ENCODE measurements at places on chromosomes 1 and 21.

DNA sequence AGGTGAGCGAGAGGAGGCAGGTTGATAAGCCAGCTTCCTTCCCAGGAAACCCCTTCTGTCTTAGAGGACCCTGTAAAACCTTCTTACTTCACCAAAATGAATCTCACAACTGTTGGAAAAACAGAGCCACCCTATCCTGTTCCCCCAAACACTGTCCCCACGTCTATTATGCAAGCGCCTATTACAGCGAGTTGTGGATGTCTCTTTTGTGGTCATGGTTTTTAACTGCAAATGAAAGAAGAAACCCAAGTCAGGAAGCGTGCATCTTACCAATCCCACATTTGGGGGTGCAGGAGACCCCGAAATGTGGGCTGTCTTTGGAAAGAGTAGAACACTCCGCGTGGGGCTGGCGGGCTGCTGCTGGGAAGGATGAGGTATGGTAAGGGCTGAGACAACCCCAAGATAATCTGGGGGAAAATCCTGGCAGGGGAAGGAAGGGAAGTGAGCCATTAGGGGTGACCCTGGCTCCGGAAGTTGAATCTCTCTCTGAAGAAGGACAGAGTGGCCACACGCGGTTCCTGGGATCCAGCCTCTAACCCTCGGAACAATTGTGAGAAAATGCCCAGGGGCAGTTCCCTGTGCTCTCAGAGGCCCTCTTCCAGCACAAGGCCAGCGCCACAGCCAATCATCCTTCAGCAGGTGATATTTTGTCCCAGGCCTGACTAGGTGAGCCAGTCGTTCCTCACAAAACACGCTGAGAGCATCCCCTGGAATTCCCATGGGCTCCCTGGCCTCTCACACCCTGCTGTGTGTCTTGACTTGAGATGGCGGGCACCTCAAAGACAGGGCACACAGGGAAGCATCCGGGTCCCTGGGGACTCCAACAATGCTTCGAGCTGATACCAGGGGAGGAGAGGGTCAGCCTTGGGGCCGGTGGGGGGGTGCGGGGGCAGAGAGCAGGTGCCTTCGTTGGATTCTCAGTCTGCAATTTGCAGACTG, 168.5 kb upstream of the IRF2BP2 start:
- H3K27ac ChIP-seq, result no peak overlapping the region
- H3K36me3 ChIP-seq, result no peaks in the 10 kb centered on the region
- H3K4me1 ChIP-seq, result no peaks in the 10 kb centered on the region
- no peak for DNase-seq

- H3K4me1 ChIP-seq, result peaks cover 38% of the 10 kb centered on the region
- DNase-seq, result no peak
- H3K27me3 ChIP-seq, result no peaks in the 10 kb centered on the region
Observed at GRCh38 chr1:161951646-161952045, 72.0 kb downstream of the OLFML2B start.

DNA sequence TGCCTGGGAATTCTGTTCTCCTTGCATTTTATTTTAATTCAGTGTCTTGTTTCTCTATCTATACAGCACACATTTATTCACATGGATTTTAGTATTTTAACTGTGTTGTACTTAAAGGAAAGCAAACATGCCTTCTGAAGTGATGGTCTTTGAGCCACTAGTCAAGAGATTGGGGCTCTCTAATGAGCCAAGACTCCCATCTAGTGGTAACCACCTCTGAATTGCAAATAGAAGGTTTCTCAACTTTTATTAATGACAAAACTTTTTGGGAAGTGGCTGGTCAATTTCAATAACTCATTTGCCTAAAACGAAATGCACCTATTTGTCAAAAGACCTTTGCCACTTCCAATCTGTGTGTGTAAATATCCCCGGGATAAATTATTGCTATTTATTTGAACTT, 199.6 kb downstream of the LTN1 start:
- H3K4me1 ChIP-seq, result peaks cover 13% of the 10 kb centered on the region
- H3K27ac ChIP-seq, result no peak overlapping the region
- peak; percentile 63 for DNase-seq
- no peaks in the 10 kb centered on the region for H3K36me3 ChIP-seq

GRCh38 chr1:84433258-84434080, 35.2 kb downstream of the DNASE2B start:
- H3K27ac ChIP-seq, result no peak overlapping the region
- DNase-seq, result peak; percentile 81
- no peaks in the 10 kb centered on the region for H3K27me3 ChIP-seq
- H3K4me1 ChIP-seq, result peaks cover 9% of the 10 kb centered on the region
- H3K4me3 ChIP-seq, result peak overlapping the region; percentile 65

GRCh38 chr1:109728870-109729269, 12.0 kb downstream of the GSTM3 start:
- H3K4me3 ChIP-seq, result no peak overlapping the region
- H3K27ac ChIP-seq, result no peak overlapping the region
- no peak for DNase-seq
- no peaks in the 10 kb centered on the region for H3K36me3 ChIP-seq

GRCh38 chr1:184524248-184524647, 137.4 kb downstream of the C1orf21 start:
- H3K27ac ChIP-seq, result no peak overlapping the region
- H3K4me3 ChIP-seq, result no peak overlapping the region
- H3K36me3 ChIP-seq, result no peaks in the 10 kb centered on the region
- DNase-seq, result peak; percentile 14
- peaks cover 6% of the 10 kb centered on the region for H3K4me1 ChIP-seq
- no peaks in the 10 kb centered on the region for H3K27me3 ChIP-seq

DNA sequence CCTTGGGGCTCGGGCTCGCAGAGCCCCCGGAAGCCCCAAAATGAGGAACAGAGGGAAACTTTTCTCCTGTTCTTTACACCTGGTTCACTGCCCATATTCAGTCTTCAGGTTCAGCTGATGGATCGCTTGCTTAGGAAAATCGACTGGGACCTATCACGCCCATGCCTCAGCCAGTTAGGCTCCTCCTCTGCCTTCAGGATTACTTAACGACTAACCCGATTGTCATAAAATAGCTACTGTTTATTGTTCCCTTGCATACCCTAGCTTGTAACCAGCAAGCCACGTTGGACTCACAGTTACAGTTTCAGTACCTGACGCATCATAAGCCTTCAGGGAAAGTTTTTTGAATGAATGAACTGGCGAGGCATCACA, 692 bp downstream of the TARDBP start:
- peak overlapping the region; percentile 91 for H3K4me3 ChIP-seq
- peaks cover 15% of the 10 kb centered on the region for H3K4me1 ChIP-seq
- peak; percentile 70 for DNase-seq
- peak overlapping the region; percentile 92 for H3K27ac ChIP-seq

DNA sequence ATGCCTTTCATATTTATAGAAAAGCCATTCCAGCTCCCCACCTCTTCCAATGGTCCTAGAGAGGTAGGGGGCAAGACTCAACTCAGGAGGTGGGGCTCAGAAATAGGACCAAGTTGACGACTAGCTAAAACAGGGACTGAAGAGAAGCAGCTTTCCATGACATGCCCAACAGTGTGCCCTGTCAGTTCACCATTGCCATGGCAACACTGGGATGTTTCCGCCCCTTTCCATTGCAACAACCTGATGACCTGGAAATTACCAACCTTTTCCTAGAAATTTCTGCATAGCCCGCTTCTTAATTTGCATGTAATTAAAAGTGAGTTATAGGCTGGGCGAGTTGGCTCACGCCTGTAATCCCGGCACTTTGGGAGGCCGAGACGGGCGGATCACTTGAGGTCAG, 22.4 kb upstream of the INTS3 start:
- no peaks in the 10 kb centered on the region for H3K27me3 ChIP-seq
- H3K36me3 ChIP-seq, result no peaks in the 10 kb centered on the region
- H3K27ac ChIP-seq, result no peak overlapping the region
- no peaks in the 10 kb centered on the region for H3K4me1 ChIP-seq
- no peak overlapping the region for H3K4me3 ChIP-seq

- H3K36me3 ChIP-seq, result no peaks in the 10 kb centered on the region
- H3K4me3 ChIP-seq, result no peak overlapping the region
- H3K27me3 ChIP-seq, result no peaks in the 10 kb centered on the region
- no peaks in the 10 kb centered on the region for H3K4me1 ChIP-seq
- DNase-seq, result no peak
Observed at GRCh38 chr1:54695221-54695620, 20.4 kb upstream of the TTC4 start.

- peaks cover 15% of the 10 kb centered on the region for H3K4me1 ChIP-seq
- no peak overlapping the region for H3K27ac ChIP-seq
- H3K36me3 ChIP-seq, result no peaks in the 10 kb centered on the region
- peak; percentile 92 for DNase-seq
Observed at GRCh38 chr21:34640858-34641257, 25.9 kb upstream of the RCAN1 start.

Measured in GM23248 (cell line).